ENCODE measurements at places on chromosomes 16 and 17.

GRCh38 chr16:53566552-53567245, 63.7 kb upstream of the AKTIP start:
- DNase-seq, result no peak

- no peak for DNase-seq
Observed at GRCh38 chr16:14286368-14287230, 215.5 kb downstream of the MRTFB start.

DNA sequence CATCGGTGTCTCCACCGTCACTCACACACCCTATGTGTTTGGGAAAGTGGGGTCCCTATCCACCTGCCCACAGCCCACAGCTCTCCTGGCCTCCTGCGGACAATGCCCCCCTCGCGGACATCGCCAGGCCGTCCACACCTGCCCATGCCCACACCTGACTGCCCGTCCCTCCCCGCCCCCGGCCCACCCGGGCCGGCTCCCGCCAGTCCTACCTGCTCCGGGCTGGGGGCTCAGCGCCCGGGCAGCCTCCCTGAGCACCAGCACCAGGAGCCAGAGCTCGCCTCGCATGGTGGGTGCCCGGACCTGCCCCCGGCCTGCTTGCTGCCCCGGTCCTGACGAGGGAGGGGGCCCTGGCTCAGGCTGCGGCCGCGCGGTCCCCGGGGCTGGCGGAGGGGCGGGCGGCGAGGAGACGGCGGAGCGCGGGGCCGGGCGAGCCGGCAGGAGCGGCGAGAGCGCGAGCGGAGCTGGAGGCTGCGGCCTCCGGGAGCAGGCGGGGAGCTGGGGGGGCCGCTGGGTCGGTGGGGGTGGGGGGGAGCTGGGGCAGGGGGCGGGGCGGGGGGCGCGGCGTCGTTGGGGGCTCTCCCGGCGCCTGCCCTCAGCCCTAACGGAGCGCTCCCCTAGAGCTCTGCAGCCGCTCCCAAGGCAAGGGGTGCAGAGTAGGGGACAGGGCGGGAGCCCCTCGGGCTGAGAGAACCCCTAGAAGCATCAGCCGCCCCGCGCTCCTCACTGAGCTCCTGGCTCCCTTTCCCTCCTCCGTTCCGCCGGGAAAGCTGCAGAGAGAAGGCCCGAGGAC, at the start of gene PLXDC1:
PLXDC1 (minus strand) TSS at position 488 of the 793 bp plus-strand sequence; CDS start at position 288, 200 bp downstream.
- no peak for DNase-seq

- no peak for DNase-seq
Observed at GRCh38 chr17:44920565-44920940, 5.3 kb upstream of the GFAP start.

- no peak for DNase-seq
Observed at GRCh38 chr16:78057803-78058564, 35.6 kb downstream of the CLEC3A start.

- no peak for DNase-seq
Observed at GRCh38 chr16:8966817-8967131, 3.1 kb upstream of the USP7 start.

- no peak for DNase-seq
Observed at GRCh38 chr16:84537491-84538151, 33.2 kb upstream of the MEAK7 start.

DNA sequence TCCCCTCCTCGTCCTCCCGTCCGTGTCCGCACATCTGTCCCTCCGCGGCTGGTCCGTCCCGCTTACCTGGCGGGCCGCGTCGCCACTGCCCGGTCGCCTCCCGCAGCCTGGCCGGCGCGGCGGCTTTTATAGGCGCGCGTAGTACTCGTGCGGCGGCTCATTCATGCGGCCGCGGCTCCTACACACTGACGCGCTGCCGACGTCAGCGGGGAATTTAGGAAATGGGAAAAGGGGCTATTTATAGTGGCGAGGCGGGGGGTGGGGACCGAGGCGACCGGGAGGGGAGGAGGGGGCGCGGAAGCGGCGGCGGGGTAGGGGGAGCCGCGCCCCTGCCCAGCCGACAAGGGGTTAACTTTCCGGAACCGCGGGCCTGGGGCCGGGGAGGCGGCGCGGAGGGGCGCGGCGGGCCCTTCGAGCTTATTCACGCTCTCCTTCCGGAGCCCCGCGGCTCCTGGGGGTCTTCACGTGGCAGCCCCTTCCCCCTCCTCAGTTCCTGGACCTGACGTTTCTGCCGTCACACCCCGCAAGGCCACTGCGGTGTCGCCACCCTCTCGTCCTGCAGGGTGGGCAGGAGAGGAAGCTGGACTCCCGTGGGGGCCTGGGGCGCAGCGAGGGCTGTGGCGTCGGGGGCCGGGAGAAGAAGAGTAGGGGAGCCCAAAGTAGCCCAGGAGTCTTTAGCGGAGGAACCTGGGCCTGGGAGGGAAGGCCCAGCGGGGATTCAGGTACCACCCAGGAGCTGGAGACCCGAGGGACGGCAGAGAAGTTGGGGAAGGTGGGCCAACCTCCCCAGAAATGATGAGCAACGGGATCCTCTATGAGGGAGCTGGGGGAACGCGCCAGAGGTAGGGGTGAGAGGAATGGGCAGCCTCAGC, 3.6 kb upstream of the HIC1 start:
- DNase-seq, result no peak

DNA sequence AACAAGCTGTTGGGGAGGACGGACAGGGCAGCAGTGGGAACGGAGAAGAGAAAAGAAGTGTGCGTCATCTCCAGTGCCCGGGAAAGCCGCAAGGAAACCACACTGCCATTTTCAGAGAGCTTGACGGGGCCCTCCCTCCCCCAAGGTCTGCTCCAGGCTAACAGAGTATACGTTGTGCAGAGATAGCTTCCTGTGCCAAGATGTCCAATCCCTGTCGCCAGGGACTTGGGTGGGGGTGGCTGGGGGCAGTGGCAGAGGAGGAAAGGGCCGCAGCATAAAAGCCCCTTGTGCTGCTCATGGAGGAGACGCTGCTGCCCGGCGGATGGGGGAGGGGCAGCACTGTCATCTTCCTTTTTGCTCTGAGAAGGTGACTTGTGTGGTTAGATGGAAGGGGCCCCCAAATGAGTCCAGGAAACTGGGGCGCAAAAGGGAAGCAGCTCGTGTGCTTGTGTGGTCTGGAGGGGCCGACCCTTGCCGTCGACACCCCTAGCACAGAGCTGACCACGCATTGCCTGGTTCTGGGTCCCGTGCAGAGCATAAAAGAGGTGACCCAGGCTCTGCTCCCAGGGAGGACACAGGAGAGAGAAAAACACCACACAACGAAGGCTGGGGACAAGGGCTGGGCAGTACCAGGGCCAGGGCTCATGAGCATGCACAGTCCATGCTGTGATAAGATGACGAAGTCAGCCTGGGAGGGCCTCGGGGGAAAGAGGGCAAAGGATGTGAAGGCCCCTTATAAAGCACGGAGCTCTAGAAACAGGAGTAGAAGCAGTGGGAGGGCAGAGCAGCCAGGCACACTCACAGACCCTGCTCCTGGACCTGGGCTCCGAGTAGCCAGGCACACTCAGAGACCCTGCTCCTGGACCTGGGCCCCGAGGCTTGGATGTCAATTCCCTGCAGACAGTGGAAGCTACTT, 372.7 kb downstream of the SLC39A11 start:
- no peak for DNase-seq

DNA sequence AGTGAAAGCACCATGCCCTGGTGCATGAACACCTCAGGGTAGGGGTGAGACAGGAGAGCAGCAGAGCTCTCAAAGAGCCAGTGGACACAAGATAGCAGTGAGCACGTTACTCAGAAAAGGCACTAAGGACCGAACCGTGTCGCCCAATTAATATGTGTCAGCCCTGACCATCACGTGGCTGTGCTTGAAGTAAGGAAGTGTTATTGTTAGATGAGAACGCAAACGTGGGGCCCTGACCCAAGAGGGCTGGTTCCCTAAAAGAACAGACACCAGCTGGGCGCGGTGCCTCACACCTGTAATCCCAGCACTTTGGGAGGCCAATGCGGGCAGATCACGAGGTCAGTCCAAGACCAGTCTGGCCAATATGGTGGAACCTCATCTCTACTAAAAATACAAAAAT, 16.3 kb downstream of the AXIN1 start:
- DNase-seq, result no peak

- no peak for DNase-seq
Observed at GRCh38 chr16:24046442-24046841, 209.7 kb upstream of the CACNG3 start.

DNA sequence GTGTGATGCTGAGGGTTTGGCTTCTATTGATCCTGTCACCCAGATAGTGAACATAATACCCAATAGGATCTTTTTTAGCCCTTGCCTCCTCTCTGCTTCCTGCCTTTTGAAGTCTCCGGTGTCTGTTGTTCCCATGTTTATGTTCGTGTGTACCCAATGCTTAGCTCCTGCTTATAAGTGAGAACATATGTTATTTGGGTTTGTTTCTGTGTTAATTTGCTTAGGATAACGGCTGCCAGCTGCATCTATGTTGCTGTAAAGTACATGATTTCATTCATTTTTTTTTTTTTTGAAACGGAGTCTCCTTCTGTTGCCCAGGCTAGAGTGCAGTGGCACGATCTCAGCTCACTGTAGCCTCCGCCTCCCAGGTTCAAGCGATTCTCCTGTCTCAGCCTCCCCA, 23.0 kb downstream of the DUS2 start:
- DNase-seq, result no peak

Data from fibroblast of skin of left biceps (primary cell).